Right hindlimb (tissue), 1 donor: ENCODE measurements at places on chromosomes 16 and 17.

GRCh38 chr16:10277597-10277996 lies 95.4 kb upstream of the GRIN2A start:
- no peak for DNase-seq

DNA sequence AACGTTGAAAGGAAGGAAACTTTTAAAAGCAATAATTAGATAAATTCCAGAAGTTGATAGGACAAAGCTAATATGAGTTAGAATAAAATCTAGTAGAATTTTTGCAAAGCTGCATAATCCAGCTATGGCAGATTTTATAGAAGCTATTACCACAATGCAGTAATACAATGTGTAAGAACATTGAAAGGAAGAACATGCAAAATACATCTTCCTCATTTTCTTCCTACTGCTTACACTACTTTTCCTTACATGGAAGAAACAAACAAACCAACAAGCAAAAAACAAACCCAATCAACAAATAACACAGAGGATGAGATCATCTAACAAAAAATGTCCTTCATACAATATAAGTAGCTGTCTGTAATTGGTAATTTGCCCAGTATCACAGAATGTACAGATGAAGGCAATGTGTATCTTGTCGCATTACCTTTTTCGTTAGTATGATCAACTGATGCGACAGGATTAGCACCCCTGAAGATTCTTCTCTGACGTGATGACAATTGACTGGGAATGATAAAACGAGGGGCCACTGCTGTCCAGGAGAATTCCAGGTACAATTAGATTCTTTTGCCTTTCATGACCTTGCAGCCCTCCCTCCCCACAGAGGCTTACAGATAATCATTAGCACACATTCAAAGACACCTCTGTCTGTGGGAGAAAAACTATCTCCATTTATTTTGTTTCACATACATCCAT lies 21.2 kb upstream of the LRRC37A start:
- no peak for DNase-seq

DNA sequence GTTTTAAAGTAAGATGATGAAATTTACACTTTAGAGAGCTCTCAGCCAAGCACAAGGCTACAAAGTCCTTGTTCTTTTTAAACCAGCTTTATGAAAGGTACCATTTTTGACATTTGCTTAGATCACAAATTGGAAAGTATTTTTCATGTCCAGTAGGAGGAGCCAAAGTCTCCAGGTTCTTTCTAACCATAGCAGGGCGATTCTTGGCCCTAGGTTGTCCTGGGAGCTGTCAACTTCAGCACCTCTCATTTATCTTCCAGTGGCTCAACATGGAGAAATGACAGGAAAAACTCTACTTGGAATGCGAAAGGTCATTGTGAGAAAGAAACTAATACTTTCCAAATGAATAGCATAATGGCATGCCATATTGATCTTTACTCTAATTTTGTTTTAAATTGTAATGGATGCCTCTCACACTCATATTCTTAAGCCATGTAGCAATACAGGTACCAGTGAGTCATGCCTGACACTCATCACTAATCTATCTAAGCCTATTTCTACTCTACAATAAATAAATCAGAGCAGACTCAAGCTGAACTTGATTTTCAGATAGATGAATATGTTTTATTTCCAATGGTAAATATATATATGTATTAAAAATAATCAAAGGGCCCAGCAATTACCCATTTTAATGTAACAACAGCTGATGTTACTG lies 919.1 kb upstream of the EEF2KMT start:
- no peak for DNase-seq

DNA sequence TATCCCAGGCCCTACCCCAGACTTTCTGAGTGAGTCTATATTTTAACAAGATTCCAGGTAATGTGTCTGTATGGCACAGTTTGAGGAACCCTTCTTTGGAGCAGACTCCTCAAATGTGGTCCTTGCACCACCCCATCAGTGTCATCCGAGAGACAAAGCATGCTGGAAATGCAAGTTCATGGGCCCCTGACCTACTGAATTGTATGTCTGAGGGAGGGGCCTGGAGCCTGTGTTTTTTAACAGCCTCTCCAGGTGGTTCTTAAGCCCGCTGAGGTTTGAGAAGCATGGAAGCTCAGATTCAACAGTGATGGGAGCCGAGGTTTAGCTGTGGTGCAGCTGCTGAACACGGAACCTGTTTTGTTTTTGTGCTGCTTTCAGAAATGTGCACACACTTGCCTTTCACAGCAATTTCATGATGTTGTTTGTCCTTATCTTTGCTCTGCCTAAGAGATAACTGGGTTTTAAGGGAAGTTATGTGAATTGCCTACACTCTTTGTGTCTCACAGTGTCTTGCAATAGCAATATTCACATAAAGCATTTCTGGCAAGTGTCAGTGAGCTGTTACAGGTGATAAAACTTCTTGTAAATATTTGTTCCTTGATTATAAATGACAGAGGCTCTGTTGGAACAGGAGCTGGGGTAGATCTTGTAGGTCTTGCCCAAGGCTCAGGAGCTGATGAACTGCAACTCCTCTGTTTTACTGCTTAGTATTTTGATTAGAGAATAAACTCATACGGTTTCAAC lies 32.0 kb upstream of the IL34 start:
- DNase-seq = no peak

DNA sequence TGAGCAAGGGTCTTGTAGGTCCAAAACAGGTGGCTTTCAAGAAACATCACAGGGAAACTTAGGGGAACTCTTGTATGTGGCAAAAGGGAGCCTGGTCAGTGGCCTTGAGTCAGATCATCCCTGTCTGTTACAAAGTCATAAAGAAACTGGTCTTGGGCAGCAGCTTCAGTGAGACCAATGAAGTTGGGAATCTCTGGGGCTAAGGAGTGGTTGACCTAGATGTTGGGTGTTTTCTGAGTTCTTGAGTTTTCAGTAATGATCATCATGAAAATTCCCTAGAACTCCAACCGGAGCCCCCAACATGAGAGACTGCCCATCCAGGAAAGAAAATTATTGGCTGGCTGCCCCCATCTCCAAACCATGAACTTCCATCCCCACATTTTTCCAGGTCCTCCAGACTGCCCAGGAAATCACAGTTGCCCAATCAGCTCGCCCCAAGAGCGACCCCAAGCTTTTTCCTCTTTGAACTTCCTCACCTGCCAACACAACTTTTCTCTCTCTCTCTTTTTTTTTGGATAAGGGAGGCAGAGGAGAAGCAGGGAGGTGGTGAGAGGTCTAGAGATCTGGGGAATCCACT lies 3.9 kb downstream of the CCR7 start:
- DNase-seq = no peak

DNA sequence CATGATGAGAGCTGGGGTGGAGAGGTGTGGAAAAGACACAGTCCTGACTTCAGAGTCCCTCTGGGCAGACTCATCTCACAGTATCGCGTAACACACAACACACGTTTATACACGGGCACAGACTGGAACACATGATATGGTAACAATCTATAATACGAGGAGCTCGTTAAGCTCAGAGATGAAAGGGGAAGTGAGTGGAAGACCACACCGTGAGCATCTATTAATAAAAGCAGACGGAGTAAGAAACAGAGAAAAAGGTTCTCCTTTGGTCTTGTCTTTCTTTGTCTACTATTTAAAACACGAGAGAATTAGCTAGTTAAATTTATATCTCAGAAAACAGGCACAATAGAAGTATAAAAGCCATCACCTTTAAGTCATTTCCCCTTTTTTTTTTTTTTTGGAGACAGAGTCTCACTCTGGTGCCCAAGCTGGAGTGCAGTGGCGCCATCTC lies 13.5 kb downstream of the ANKRD11 start:
- DNase-seq = no peak

GRCh38 chr17:55430541-55431288 lies 9.1 kb upstream of the MMD start:
- no peak for DNase-seq

DNA sequence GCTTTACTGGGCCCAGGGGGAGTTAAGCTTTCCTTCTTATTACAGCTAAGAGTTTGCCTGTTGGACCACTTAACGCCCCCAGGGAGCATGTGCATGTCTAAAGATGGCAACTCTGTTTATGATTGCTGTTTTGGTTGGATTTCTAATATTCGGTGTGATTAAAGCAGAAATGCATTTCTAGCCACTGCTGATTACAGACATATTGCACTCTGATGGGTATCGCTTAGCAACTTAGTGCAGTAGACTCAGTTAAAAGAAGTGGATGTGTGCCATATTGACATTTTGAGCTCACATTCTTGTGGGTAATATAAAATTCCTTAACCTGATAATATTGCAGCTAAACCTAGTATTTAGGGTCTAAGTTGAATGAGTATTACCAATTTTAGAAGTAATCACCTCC lies 4.2 kb downstream of the NF1 start:
- DNase-seq = no peak

DNA sequence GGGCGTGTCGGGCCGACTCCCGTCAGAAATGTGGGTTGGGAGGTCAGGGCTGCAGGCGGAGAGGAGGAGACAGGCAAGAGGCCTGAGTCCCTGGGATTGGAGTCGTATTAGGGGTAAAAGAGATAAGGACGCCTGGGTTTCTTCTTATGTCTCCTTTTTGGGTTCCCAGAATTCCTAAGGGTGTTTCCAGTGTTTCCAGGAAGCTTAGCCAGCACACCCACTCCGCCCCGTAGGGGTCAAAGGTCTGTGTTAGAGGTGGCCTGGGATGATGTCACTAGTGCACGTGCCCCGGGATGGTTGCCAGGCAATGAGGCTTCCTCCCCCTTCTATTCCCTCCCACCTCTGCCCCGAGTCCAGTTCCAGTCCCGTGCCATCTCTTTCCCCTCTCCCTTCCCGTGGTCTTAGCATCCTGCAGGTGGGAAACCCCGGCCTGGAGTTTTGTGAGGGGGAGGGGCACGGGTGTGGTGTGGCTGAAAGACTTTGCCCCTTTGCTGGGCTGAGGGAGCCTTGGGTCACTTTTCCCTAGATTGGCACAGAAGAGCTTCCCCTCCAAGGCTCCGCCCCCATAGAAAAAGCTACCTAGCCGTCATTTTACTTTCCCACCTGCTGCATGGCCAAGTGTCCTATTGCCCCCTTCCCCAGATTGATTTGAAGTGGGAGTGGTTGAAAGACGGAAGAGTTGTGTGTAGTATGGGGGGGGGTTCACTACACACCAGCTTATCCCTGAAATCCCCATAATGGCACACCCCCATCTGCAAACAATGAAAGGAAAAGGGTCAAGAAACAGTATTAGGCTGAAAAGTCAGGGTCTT lies 2.8 kb downstream of the KDM6B start:
- DNase-seq = peak; percentile 92

DNA sequence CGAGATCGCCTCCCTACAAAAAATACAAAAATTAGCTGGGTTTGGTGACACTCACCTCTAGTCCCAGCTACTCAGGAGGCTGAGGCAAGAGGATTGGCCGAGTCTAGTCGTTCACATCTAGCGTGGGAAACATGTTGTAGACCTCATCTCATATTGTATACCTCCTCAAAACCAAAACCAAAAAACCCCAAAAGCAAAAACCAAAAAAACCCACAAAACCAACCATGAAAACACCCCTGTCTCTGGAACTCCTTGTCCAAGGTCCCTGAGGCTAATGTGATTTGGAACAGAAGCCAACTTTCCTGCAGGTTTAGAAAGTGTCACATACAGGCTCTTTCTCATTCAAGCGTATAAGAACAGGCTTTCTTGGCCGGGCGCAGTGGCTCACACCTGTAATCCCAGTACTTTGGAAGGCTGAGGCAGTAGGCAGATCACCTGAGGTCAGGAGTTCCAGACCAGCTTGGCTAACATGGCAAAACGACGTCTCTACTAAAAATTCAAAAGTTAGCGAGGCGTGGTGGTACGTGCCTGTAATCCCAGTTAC lies 29.0 kb downstream of the RAB11FIP3 start:
- DNase-seq = no peak

GRCh38 chr17:73878923-73879322 lies 234.7 kb upstream of the SDK2 start:
- no peak for DNase-seq

- DNase-seq = no peak
Measured at GRCh38 chr16:89101303-89102040, 7.8 kb downstream of the ACSF3 start.

- no peak for DNase-seq
Measured at GRCh38 chr17:74117087-74117698, 86.3 kb upstream of the RPL38 start.

DNA sequence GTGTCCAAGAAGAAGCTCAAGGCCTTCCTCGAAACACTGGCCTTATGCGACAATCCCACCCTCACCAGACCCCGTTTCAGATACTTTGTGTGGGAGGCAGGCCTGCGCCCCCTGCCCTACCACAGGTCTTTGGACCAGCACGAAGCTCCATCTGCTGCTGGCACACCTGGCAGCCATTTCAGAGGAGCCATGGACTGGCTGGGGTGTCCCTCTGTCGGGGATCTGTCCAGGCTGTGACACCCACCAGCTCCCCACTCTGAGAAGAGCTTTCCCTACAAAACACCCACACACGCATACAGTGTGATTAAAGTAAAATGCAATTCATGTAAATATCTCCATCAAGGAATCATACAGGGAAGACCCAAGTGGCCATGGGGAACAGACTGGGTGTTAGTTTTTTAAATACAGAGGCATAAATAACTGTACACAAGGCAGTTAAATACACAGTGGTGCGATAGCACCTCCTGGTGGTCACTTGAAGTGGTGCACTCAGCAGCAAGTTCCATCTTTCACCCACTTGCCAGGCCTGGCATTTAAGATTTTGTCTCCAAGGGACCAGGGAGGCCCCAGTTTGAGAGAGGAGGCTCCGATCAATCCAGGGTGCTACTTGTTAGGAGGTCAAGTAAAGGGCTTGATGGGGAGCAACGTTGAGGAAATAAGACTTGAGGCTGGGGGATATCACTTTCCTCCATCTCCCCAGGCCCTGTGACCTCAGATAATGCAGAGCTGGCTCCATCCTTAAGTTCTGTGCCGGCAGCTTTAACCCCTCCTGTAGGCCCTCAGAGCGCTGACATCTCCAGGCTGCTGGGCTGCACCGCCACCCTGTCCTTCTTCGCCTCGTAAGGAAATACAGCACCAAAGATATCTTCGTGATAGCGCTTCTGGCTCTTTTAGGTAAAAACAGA lies 43.6 kb downstream of the NOS2 start:
- DNase-seq = peak; percentile 38

- peak; percentile 44 for DNase-seq
Measured at GRCh38 chr16:30112197-30113030, 923 bp downstream of the GDPD3 start.

- DNase-seq = no peak
Measured at GRCh38 chr17:56918916-56919315, 5.1 kb upstream of the TRIM25 start.

- DNase-seq = peak; percentile 83
Measured at GRCh38 chr17:29591146-29591736, 1.7 kb upstream of the ANKRD13B start.

- no peak for DNase-seq
Measured at GRCh38 chr17:35312346-35312745, 61.1 kb downstream of the SLFN11 start.

DNA sequence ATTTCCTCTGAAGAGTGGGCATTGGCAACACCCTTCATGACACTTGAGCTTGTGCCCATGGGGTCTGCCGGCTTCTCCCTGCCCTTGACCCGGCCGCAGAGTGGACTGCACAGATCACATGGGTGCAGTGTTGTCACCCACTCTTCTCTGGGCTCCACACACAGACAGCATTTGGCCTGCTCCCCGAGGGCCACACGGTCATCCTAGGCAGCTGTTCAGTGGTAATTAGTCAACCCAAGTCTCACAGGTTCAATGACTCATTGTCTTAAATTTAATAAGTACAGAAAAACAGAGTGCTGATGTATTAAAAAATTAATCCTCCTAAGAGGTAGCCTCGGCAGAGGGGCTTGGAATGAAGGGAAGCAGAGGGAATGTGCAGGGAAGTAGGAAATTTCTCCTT lies 204.8 kb downstream of the MSI2 start:
- DNase-seq = no peak
